ENCODE measurements at places on chromosomes 5 and 9.
A peak's percentile ranks its signal among the peaks of the same experiment; 100 is the strongest.

- DNase-seq: no peak
Measured at GRCh38 chr5:139659695-139660101, 11.5 kb downstream of the CXXC5 start.

DNA sequence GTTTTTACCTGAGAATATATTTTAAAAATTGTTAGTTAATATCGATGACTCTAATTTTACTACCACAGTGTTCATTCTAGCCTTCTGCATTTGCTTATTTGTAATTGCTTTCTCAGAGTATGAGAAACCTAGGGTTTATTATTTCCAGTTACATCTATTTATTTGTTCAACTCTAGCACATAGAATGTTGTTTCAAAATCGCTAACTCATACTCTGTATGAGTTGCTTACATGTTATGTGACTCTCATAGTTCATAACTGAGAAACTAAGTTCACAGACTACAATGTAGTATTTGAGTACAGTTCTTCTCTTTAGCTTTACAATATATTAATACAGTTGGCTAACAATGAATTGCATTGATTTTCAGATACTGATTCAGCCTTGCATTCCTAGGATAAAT is 103.2 kb downstream of the MACROH2A1 start:
- DNase-seq: no peak

- no peak for DNase-seq
Measured at GRCh38 chr9:128271112-128271511, 4.7 kb downstream of the GOLGA2 start.

GRCh38 chr5:16935231-16936149 is 598 bp downstream of the MYO10 start:
- no peak for DNase-seq

- DNase-seq: no peak
Measured at GRCh38 chr5:23639326-23639725, 131.9 kb downstream of the PRDM9 start.

GRCh38 chr5:95823218-95823737 is 752 bp upstream of the GLRX start:
- DNase-seq: no peak

DNA sequence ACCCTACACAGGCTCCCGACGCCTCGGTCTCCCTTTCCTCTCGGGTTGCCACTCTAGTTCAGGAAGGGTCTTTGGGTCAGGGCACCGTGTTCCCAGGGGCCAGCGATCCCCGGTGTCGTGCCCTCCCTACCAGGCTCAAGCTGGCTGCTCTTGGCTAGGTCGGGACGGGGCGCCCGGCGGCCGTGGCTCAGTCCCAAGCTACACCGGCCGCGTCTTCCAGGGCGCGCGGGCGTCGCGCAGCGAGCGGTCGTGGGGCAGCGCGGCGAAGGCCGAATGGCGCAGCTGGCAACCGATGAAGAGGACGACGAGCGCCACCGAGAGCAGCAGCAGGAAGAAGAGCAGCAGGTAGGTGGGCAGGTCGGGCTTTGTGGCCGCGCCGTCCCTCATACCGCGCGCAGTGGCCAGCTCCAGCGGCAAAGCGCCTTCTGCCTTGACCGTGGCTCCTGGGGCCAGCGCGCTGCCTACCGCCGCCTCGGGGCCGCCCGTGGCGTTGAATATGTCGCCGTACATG is 892 bp downstream of the SMIM32 start:
- no peak for DNase-seq

DNA sequence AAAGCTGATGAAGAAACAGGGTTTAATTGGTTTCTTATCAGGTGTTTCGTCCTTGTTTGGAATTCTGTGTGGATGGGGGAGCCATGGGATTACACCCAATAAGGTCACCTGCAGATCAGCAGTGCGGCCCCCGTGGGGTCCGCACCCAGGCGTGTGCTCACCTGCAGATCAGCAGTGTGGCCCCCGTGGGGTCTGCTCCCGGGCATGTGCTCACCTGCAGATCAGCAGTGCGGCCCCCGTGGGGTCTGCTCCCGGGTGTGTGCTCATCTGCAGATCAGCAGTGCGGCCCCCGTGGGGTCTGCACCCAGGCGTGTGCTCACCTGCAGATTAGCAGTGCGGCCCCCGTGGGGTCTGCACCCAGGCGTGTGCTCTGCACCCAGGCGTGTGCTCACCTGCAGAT is 41.7 kb upstream of the CEP72 start:
- DNase-seq: no peak

DNA sequence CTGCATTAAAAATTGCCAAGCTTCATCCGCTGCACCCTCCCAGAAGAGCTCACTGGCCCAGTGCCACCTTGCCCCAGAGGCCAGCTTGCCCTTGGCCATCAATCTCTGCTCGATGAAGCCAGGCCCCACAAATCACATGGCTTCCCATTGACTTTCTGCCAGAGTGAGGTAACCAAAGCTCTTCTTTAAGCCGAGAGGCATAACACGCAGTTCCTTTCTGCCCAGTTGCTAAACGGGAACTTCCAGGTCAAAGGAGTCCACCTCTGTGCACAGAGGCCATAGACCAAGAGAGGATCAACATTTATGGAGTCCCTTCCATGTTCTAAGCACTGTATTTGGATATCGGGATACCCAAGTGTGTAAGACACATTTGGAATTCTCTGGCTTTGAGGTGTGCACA is 208.8 kb downstream of the KIF4B start:
- DNase-seq: no peak

- no peak for DNase-seq
Measured at GRCh38 chr9:24616863-24617262, 71.2 kb upstream of the IZUMO3 start.

DNA sequence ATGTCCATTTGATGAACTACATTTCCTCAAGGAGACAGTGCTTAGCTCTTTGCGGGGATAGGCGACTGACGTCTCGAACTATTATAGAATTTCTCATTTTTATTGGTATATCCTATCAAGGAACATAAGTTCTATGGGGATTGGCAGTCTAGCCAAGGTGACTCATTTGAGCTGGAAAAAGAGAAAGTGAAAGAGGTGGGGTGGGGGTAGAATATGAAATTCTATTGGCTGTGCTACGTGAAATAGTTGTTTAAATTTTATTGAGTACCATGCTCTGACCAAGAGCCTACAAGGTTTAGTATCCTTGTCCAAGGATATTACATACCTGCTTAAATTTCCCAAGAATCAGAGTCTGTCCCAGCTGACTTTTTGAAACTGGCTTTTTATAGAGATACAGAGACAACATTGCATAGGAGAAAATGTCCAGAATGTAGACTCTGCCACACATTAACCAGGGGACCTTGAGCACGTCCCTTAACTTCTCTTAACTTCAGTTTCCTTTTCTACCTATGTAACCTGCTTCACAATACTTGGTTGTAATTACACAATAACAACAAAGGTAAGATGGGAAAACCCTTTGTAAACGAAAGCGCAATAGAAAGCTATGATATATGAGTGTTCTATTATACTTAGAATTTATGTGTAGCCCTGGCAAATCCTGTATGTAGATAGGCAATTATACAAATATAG is 226.4 kb upstream of the WWC1 start:
- no peak for DNase-seq

- no peak for DNase-seq
Measured at GRCh38 chr5:97107318-97107717, 35.1 kb downstream of the LIX1 start.

GRCh38 chr5:94849821-94850736 is 231.6 kb downstream of the SLF1 start:
- peak; percentile 3 for DNase-seq

DNA sequence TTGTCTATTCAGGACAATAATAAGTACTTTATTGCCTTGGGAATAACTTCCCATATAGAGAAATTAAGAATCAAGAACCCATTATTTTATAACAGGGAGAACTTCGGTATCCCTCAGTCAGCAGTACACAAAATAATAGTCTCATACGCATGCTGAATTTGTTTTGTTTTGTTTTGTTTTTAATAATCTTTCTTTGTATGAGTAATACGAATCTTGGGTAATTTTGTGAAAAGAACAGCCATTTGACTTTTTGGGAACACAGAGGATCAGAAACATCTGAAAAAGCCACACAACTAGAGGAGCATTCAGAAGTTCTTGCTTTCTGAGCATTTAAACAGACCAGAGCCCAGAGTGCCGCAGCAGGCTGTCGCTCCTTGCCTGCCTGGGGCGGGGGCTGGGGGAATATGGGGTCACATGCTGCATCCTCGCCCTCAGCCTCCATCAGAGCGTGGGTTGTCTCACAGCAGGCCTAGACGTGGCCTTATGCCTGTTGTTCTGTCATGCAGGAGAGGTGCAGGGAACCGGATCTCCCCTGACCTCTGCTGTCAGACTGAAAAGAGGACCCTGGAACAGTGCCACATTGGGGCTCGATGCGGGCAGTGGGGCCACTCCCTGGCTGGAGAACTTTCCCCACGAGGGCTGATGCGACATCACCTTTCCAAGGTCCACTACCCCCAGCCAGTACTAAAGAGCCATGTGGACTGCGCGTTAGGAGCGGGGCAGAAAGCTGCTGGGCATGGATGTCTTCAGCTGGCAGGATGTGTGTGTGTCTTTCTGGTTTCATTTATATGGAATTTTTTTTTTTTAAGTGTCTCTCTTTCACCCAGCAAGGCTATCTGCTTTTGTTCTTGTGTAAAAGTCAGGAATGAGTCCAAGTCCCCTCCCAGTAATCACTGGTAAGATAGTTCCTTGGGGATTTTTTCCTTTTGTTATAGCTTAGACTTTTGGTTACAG is 133.4 kb upstream of the OTULINL start:
- DNase-seq: no peak

DNA sequence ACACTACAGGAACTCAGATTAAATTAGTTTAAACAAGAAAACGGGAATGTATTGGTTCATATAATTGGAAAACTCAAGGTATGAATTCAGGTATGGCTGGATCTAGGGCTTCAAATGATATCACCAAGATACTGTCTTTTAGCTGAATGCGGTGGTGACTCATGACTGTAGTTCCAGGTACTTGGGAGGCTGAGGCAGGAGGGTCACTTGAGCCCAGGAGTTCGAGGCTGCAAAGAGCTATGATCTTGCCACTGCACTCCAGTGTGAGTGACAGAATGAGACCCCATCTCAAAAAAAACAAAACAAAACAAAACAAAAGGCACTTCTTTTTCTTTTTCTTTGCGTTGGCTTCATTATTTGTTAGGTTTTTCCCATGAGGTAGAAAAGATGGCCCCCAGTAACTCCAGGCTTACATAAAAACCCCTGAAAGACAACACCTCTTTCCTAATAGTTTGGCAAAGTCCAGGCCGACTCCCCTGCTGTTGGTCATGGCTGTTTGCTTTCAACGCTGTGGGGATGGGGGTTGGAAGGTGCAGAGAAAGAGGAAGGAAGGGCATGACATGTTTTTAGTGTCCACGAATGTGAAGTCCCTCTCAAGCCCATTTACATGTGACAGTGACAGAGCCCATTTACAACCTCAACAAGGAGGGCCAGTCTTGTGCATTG is 39.8 kb upstream of the CRB2 start:
- no peak for DNase-seq

DNA sequence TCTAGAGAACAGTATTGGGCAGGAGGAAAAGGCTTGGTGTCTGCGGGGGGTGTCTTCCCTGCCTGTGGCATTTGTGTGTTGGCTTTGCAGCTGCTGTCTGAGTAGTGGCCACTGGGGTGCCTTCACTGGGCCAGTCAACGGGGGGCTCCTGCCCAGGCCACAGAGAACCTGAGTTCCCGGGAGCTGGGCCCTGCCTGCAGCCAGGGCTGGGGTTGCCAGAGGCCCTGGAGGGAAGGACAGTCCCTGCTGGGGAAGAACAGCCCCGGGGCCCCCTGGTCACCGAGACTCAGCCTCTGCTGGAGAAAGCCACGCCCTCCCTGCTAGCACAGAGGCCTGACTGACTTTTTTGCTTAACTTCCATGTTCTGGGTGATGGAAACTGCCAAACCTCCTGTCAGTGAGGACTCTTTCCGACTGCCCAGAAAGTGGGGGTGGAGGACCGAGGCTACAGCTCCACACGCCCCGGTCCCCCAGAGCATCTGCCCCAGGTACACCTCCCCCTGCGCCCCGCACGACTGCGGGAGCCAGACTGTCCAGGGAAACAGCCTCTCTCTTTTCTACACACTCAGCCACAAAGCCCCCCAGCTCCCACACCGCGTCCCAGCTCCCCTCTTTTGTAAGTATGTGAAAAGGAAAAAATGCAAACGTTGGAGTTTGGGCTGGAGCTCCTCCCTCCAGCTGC is 133.4 kb downstream of the DAB2IP start:
- DNase-seq: no peak

DNA sequence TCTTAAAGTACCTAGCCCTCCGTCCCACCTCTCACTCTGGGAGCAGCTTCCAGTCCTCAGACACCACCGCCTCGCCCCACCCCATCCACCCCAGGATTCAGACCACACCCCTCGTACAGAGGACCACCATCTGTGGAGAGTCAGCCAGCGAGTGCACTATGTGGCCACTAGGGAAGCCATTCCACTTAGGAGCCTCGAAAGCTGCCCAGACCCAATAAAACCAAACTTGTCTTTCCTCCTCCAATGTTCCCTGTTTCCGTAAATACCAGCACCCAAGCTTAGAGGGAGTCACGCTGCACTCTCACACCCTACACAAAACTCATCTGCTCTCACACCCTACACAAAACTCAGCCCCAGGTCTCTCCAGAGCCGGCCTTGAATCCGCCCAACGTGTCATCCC is 1.9 kb downstream of the GCNT4 start:
- no peak for DNase-seq

DNA sequence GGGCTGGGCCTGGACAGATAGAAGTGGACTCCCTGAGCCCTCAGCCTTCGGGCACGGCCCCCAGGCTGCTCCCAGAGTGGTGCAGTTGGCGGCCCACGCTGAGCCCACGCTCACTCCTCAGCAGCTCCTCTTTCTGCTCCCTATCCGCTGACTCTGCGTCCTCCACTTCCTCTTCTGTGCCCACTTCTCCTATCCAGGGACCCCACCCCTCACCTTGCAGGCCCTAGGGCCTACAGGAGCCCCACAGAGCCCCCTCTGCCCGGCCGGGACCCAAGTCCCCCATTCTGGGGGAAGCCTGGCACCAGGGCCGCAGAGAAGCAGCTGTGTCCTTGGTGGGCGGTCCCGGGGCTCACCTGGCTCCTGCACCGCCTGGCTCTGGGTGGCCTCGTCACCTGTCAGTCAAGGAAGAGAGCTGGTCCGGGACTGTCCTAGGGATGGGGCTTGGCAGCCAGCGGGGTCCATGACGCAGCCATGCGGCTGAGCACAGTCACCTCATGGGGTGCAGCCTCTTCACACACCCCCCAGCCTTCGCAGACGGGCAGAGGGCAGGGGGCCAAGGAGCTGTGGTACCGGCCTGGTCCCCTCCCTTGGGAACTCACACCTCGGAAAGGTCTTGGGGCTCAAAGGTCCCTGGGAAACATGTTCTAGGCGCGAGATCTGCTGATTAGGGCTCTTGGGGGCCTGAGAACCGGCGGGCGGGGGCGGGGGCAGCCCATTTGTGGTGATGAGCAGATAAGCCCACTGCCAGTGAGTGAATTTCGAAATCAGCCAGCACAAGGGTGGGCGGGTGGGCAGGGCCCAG is 5.4 kb upstream of the NRARP start:
- no peak for DNase-seq

DNA sequence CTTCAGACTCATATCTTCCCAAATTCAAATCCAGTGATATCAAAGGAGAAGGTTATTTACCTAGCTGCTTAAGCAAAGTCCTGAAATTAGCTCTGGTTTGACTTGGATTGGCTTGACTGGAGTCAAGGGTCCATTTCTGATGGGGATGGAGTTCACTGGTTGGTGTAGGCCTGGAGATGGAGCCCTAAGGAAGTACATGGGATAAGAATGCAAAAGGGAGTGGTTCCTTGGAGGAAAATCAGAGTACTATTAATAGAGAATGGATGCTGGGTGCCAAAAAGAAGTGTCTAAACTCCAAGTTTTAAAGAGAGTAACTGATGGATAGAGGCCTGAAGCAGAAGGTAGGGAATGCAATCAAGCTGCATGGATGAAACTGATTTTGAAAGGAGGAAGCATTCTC is 13.8 kb downstream of the TXNDC8 start:
- DNase-seq: no peak

- DNase-seq: no peak
Measured at GRCh38 chr5:37090781-37091180, 158.4 kb downstream of the CPLANE1 start.

Measured in T follicular helper cell (primary cell).